NT2/D1 (cell line): ENCODE measurements at places on chromosomes 1 and 21.

DNA sequence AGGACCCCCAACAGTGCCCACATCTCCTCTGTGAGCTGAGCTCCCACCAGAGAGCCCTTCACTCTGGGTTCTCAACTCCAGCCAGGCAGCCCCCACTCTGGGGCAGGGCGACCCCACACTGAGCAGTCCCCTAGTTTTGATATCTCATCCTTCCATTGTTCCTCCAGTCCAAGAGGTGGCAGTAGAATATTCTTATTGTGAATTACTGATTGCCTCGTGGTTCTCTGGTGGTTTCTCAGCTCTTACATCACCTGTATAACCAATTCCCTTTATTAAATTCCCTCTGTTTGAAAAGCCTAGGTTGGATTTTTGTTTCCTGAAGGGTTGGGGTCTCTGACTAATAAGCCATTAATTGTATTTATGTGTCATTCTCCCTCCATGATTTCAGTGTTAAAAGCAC lies 407.5 kb downstream of the SETD4 start:
- no peak for DNase-seq

- no peak for DNase-seq
These were observed 13.8 kb upstream of the SFN start for GRCh38 chr1:26848941-26849774.

DNA sequence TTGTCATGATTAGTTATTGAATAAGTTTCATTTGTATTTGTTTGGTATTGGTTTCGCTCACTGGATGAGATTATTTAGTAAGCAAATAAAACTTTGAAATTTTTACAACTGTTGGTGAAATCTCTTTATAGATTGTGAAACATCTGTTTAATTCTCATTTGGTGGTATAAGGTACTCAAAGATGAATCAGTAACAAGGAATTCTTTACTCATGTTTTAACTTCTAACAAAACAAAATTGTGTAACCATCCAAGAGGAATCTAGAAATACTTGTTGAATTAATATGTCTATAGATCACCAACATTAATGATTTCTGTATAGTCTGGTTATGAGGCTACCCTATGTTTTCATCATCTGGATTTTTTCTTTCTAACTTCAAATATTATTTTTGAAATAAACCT lies 62.8 kb upstream of the USP25 start:
- no peak for DNase-seq

GRCh38 chr1:169090900-169091311 lies 15.6 kb upstream of the ATP1B1 start:
- DNase-seq, result no peak

GRCh38 chr1:30413111-30413440 lies 310.3 kb downstream of the MATN1 start:
- no peak for DNase-seq

GRCh38 chr1:15304708-15305467 lies 57.9 kb downstream of the FHAD1 start:
- DNase-seq, result peak; percentile 15
